Activated CD4-positive, alpha-beta T cell treated with anti-CD3 and anti-CD28 coated beads, Interleukin-2, Interleukin-4, amounts not matched to agents 100 ng/mL and 50 ng/mL, durations not matched to agents 16 hours and 8 hours (primary cell): ENCODE measurements at places on chromosomes 7 and 10.

- DNase-seq: no peak
These were observed 166.0 kb downstream of the FANK1 start for GRCh38 chr10:126062131-126063032.

DNA sequence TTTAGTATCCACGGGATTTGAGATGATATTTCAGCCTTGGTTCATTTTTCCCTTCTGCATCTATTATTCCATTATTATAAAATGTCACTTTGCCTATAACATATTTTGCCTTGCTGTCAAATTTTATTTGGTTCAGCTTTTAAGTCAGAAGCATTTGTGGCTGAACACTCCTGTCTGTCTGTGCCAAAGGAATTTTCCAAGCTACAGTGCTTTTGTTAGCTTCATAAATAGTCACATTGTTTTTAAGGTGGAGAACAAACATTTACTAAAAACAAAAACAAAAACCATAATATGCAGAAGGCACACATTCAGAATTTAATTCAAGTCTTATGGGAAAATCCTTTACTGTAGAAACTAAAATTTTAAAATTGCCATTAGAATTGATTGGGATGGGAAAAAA lies 33.8 kb upstream of the ELMO1 start:
- no peak for DNase-seq

- no peak for DNase-seq
These were observed 287.8 kb upstream of the CDC14C start for GRCh38 chr7:48636391-48637015.

DNA sequence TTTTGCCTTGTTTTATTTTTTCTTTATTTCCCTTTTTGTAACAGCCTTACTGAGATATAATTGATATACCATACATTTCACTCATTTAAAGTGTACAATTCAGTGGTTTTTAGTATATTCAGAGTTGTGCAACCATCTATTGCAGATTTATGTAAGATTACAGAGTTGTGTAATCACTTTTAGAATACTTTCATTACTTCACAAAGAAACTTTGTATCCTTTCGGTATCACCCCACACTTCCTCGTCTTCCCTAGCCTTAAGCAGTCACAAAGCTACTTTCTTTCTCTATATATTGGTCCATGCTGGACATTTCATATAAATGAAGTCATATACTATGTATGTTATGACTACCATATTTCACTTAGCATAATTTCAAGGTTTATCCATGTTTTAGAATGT lies 74.6 kb downstream of the ATRNL1 start:
- no peak for DNase-seq

DNA sequence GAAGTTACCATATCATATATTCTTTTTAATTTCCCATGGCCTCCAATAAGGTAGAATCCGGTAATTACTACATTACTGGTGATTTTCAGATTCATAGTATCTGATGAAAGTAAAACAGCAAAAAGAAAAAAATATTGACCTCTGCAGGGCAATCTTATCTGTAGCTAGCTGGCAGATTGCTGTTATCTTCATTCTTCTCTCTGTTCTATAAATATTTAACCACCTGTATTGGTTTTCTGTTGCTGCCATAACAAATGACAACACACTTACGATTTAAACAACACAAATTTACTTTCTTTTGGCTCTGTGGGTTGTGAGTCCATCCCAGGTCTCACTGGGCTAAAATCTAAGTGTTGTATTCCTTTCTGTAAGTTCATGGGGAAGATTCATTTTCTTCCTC lies 164.5 kb downstream of the ZEB1 start:
- no peak for DNase-seq

DNA sequence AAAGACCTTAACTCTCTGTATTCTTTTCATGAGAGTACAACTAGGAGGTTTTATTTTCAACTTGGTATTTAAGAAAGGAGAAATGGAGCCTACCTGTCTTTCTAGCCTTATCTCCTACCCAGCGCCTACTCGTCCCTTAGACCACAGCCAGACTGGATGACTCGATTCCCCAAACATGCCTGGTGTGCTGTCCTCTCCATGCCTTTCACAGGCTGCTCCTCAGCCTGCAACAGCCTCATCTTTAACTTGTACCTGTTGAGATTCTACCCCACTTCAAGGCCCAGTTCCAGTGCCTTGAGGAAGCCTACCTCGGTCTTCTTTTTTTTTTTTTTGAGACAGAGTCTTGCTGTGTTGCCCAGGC lies 29.4 kb downstream of the CPA1 start:
- no peak for DNase-seq

DNA sequence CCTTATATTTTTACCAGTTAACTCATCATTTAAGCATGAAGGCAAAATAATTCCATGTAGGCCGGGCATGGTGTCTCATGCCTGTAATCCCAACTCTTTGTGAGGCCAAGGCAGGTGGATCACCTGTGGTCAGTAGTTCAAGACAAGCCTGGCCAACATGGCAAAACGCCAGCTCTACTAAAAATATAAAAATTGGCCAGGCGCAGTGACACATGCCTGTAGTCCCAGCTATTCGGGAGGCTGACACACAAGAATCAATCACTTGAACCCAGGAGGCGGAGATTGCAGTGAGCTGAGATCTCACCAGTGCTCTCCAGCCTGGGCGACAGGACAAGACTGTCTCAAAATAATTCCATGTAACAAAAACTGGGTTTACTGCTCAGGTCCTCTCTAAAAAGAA lies 18.3 kb downstream of the HNRNPA2B1 start:
- DNase-seq: no peak
